ENCODE measurements at places on chromosomes 1 and 21.

DNA sequence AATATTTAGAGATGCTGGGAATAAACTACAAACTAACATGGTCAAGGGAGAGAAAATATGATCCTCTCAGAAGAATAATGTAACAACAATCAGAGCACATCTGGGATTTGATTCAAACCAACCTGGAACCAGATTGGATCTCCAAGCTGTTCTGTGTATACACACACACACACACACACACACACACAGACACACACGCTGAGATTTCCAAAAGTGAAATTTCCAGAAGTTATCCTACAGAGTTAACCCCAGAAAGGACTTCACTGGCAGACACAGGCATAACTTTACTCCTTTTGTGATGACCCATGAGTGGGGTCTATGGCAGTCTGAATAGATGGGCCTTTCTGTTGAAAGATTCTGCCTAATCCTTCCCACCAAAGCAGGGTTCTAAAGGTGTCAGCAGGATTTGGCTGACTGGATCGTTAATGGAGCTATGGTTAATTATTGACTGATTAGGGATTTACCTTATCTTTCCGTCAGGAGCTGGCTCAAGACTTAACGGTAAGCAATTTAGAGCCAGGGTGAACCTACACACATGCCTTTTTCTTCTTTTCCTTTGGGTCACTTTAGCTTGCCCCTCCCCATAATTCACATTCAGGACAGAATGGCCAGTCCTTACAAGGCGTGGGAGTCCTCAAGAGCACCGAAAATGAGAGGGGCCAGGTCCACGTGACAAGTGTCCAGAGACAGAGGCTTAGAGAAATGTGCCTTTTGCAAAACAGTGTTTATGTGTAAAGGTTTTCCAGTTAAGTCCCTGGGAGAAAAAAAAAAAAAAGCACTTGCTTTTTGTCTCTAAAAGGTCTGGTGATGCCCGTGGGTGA, 10.9 kb upstream of the PROX1 start:
- DNase-seq = no peak

- DNase-seq = no peak
Measured at GRCh38 chr1:212293579-212293978, 8.4 kb downstream of the PPP2R5A start.

DNA sequence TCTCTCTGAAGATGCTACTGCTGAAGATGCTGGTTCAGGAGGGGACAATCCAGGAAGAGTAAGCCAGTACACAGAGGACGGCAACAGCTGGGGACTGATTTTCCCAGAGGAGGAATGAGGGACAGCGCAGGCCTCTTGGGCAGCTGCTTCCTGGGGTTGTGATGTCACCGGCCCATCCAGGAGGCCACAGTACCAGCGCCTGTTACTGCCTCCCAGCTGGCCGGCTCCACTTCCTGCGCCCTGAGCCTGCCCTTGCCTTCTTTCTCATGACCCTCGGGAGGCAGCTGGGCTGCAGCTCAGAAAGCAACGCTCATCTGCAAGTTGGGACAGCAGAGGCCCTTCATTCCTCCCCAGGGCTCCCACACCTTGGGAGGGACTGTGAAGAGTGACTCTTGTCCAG, 21.9 kb upstream of the ID3 start:
- no peak for DNase-seq

DNA sequence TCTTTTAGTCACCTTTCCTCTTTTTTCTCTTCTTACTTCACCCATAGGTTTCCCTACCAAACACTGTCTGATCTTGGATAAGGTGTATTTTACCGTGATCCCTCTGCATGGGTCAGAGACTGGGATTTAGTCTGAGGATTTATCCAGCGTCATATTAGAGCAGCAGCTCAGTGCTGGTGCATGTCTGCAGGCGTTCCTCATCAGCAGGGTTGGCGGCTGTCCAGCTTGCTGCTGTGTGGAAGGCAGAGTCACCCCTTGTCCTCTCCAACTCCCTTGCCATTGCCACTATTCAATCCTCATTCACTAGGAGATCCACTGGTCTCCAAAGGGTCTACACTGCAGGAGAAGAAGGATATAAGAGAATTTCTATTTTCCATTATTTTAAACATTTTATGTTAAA, 7.3 kb upstream of the FAM78B start:
- no peak for DNase-seq

DNA sequence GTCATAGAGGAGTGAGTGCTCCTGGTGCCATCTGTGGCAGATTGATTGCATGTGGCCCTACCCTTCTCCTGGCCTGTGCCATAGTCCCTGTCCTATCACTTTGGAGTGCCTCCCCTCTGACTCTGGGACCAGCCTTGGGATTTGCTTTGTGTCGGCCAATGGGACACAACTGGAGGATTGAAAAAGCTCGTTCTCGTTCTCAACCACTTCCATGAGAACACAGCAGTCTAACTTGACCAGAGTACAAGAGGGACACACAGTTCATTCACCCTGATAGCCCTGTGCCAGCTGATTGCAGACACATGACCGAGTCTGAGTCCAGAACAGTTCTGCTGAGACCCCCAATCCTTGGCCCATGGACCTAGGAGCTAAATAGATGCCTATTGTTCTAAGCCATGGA, 47.8 kb downstream of the C1orf198 start:
- DNase-seq = no peak

DNA sequence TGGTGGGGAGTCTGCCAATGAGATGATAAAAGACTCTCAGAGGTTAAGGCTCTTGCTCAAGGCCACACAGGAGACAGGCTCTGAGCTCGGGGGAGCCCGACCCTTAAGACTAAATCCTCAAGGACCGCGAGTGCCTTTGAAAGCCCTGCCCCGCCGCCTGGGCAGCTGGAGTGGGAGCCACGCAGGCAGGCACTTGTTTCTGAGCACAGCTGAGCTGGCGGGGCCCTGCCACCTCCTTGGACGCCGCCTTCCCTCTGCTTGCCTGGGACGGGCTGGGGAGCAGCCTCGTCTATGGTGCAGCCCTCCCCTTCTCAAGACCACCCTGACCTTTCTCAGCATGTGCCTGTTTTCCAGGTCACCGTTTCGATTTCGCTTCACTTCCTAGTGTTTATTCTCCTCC, 169.3 kb downstream of the CAMTA1 start:
- DNase-seq = no peak
